ENCODE measurements at places on chromosomes 3 and 15.

DNA sequence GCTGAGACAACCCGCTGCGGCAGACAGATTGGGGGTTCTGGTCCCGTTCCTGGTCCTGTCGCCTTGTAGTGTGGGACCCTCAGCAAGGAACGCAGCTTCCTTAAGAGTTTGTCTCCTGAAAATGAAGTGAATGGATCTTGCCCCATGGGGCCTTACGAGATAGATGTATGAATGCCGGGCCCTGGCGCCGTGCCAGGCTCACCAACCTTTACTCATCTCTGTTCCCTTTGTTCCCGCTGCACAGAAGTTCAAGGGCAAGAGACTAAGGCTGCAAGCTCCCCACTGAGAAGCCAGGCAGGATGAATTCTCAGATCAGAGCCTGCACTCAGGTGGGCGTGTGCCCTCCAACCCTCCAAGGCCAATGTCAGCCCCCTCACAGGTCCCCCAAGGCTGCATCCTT is 162.7 kb upstream of the IQSEC1 start:
- no peak for DNase-seq

GRCh38 chr3:89300981-89301380 is 193.6 kb downstream of the EPHA3 start:
- no peak for DNase-seq

DNA sequence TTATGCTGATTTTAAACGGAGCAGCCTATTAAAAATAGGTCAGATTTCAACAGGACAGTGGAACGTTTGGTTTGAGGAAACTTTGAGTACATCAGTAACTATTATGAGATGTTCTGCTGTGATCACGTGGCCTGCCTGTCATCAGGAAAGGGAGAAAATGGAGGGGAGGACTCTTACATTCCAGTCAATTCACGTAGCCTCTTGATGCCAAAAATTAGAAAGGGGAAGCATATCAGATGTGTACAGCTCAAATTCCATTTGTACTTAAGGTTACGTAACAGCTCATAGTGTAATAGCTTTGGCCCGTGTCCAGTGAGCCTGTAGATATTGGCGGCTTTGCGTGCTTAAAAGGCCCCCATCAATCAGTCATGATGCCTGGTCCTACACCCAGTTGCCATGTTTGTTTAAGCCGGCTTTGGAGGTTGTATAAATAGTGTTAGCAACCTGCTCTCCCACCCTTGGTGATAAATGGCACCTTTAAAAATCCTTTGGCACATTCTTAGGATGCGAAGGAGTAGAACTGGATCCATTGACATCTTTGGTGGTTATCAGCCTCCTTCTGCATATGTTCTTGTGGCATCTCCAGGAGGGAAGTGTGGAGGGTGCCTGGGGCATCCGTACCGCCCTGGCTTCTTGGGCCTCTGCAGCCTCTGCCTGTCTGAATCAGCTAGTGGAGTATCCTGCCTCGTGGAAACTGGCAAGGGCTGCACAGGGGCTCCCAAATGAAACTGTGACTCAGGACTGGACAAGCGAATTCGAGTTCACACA is 163.9 kb downstream of the THSD4 start:
- DNase-seq = no peak

DNA sequence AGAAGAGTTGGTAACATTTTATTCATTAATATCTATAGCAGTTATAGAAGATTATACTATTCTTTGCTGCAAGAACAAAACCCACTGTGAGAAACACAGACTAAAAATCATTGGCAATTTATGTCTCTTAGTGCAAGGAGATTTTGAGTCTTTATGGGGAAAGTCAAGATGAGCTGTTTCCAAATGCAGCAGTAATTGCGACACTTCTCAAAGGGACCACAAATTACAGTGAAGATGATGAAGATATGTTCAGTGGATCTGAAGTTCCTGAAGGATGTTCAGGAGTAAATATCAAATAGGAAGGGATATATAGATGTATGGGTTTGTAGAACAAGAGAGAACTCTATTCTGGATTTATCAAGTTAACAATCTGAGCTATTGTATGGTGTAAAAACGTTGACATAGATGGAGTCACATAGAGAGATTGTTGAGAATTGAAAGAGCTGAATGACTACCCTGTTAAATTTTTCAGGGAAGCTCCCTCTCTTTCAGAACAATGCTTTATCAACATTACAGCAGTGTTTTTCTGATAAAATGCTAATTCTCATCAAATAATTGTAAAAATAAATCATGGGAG is 71.8 kb downstream of the DTWD1 start:
- no peak for DNase-seq

DNA sequence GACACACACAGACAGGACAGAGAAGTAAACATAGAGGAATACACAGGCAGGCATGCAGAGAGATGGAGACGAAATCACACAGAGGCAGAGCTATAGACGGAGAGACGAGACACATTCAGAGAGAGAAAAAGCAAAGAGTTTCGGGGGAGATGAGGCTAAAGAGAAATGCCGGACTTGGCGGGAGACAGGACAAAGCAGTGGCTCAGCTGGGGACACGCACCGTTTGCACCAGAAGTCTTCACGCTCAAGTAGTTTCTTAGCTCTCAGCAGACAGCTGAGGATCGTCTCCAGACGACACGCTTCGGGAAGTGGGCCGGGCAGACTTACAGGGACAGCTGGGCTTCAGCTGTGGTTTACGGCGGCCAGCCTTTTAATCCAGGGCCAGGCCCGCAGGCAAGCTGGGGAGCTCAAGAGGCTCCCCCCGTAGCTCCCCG is 56.2 kb upstream of the DLG1 start:
- DNase-seq = no peak

GRCh38 chr15:61080221-61081026 is 148.7 kb downstream of the RORA start:
- no peak for DNase-seq

GRCh38 chr15:67146875-67147381 is 81.5 kb downstream of the SMAD3 start:
- no peak for DNase-seq

DNA sequence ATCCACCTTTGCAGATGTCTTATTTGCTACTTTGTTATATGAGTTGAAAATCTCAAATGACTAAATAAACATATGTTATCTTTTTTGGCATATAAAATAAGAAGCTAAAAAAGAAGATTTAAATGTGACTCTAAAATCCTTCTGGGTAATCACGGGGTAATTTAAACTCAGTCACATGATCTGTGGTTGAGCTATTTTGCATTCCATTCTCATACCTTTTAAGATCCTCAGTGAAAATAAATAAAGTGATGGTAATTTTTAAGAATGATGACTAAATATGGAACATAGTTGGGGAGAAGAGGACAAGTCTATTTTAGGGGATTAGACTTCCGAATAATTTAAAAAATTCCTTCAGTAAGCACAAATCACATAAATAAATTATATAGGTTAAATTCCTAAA is 1076.8 kb downstream of the TUSC7 start:
- DNase-seq = no peak

DNA sequence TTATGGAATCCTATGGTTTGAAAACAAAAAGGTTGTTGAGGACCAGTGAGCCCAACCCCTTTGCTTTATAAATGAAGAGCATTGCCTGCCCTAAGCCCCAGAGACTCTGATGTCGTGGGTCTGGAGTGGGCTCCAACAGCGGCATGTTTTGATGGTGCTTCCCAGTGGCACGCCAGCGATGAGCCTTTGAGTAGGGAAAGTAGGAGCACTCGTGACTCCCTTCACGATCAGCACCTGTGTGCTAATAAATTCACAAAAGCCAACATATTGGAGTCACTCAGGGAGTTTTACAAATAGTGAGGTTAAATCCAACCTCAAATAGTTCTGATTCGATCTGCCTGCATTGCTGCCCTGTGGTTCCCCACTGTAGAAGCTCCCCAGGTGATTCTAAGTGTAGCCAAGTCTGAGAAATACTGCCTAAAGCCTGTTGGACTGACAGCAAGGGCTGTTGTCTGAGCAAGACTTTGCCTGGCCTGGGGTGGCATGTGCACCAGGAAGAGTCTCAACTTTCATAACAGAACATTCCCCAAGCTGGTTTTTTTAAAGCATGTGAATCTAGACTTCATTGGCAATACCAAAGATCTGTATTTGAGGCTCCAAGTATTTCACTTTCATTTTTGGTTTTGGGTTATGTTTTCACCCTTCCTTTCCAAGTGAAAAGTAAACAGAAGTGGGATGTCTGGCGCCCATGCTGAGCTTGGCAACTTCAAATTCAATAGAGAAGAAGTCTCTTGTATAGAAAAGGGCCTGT is 9.9 kb downstream of the CCR5 start:
- DNase-seq = no peak

- DNase-seq = no peak
Observed at GRCh38 chr3:49705390-49705960, 14.0 kb downstream of the AMIGO3 start.

DNA sequence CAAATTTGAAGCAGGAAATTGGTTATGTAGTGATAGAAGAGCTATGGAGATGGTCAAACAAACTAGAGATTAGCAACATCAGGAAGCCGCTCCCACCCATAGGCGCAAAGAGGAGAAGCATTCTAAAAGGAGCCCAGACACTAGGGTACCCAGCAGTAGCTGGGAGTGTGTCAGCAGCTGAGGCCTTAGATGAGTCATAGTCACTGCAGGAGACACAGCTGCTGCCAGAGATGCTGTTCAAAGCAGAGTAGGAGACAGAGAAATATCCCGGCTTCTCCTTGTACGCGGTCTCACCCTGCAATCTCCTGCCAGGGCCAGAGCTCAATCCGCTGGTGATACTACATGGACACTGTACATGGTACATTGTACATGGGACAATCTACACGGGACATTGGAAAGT is 61.9 kb downstream of the VGLL3 start:
- no peak for DNase-seq

GRCh38 chr3:6249679-6250078 is 611.2 kb upstream of the GRM7 start:
- DNase-seq = no peak

- no peak for DNase-seq
Observed at GRCh38 chr3:129919357-129919756, 25.8 kb upstream of the TMCC1 start.

DNA sequence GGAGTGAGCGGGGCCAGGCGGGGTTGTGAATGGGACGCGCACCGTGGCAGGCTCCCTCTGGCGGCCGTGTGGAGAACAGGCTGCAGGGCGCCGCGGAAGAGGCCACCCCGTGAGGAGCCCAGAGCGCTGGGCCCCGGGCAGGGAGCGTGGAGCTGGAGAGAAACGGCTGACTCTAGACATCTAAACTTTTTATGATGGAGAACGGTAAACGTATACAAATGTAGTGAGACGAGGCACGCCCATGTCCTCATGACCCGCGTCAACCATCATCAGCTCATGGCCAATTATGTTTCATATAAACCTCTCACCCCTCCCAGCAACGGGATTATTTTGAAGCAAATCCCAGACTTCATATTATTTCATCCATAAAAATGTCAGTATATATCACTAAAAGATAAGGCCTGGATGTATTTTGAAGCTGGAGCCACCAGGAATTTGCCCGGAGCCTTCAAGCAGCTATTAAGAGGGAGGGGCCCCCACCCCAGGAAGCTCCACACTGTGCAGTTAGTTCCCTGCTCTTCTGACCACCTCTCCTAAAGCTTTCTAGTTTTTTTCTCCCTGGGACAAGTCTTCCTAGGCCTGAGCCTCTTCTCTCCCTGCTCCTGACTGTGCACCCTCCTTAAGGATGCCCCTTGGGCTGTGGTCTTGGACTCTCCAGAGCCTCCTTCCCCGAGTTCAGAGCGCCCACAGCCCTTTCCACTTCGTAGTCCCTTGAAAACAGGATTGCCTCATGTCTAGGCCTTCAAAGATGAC is 149.5 kb downstream of the SMAD6 start:
- peak; percentile 65 for DNase-seq

- no peak for DNase-seq
Observed at GRCh38 chr15:67025719-67026609, 39.4 kb upstream of the SMAD3 start.

GRCh38 chr15:69150841-69151240 is 9.6 kb upstream of the GLCE start:
- DNase-seq = no peak

DNA sequence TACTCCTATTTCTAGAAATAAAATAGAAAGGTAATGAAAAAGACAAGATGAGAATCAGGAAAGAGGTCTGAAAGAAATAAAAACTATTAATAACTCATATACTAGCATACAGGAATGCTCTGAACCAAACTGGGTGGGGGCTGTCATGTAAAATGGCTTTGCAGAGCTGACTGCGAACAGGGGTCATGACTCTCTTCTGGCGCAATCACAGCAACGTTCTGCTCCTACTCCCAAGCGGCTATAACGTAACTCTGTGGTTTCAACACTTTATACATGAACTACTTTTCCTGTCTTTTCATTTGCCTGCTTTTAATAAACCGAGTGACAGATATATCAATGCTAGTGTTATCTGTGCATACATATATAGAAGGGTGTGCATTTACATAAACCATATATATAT is 116.7 kb downstream of the DLG1 start:
- no peak for DNase-seq

- DNase-seq = no peak
Observed at GRCh38 chr3:153008226-153008625, 153.8 kb upstream of the RAP2B start.

DNA sequence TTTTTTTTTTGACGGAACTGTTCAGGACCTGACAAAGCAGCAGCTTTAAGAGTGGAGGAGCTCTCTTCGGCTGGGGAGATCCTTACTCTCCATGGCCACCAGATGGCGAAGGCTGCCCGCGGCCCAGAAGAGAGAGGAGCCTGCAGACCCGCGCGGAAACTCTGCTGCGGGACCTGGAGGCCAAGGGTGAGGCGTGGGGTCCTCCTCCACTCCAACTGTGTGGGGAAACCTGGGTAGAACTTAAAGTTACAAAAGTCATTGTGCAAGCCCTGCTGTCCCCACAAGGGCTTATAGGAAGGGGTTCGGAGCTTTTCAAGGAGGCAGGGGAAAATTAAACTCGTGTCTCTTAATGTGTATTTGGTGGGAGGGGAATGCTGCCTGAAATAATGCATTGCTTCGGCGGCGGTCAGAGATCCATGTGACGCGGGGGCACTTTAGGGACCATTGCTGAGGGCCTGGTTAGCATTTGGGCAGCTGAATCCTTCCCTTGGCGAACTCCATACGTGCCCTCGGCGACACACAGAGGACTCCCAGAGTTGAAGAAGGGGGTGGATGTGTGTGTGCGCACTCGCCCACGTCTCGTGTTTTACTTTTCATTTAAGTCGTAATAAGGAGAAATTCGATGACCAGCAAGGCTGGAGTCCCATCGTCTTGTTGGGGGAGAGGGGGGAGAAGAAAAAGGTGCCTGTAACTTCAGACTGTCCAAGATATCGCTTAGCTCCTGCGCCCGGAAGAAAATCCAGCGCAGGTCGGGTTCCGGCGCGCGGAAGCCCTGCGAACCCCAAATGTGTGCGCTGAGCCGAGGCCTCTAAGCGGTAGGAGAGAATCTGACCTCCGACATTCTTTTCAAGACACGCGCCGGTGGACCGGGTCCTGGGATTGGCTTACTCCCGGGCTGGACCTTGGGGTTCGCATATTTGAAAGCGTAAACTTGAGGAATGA is 9.7 kb downstream of the EOMES start:
- peak; percentile 86 for DNase-seq

GRCh38 chr3:111751961-111752360 is 107.1 kb upstream of the PHLDB2 start:
- no peak for DNase-seq

- DNase-seq = peak; percentile 21
Observed at GRCh38 chr3:58333206-58334012, 717 bp downstream of the PXK start.

- no peak for DNase-seq
Observed at GRCh38 chr3:194797555-194798250, 112.0 kb downstream of the FAM43A start.

GRCh38 chr3:111071257-111072030 is at the start of gene NECTIN3:
TSS of gene NECTIN3 (plus strand) at chr3:111071816. CDS start at chr3:111072018, 202 bp downstream.
- peak; percentile 90 for DNase-seq

- no peak for DNase-seq
Observed at GRCh38 chr3:195260280-195260905, 10.6 kb downstream of the XXYLT1 start.

- no peak for DNase-seq
Observed at GRCh38 chr3:56290374-56290773, 177.9 kb downstream of the ERC2 start.

Measured in CD4-positive, alpha-beta T cell (primary cell).